8988T (cell line): ENCODE measurements at places on chromosomes 2 and 18.

- no peak for DNase-seq
Measured at GRCh38 chr18:45738660-45739059, 14.7 kb downstream of the SLC14A1 start.

- no peak for DNase-seq
Measured at GRCh38 chr18:49865401-49865800, 52.1 kb upstream of the ACAA2 start.

- DNase-seq, result no peak
Measured at GRCh38 chr2:52345082-52345481, 1313.2 kb upstream of the NRXN1 start.

DNA sequence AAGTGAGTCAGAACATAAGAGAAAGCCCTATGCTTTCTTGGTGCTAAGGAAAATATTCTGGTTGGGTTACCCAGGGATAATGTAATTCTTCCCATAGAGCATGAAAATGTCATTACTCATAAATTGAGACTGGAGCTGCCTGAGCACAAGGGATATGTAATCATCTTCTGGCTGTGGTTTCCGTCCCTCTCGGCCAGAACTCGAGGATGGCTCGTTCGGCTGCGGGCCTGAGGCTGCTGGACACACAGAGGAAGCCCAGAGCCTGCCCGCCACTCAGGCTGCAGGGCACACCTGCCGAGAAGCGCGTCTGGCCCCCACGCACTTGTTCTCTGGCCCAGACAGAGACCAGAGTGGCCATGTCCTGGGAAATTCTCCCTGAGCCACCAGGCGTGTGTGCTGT is 104.9 kb downstream of the ASAP2 start:
- DNase-seq, result no peak

DNA sequence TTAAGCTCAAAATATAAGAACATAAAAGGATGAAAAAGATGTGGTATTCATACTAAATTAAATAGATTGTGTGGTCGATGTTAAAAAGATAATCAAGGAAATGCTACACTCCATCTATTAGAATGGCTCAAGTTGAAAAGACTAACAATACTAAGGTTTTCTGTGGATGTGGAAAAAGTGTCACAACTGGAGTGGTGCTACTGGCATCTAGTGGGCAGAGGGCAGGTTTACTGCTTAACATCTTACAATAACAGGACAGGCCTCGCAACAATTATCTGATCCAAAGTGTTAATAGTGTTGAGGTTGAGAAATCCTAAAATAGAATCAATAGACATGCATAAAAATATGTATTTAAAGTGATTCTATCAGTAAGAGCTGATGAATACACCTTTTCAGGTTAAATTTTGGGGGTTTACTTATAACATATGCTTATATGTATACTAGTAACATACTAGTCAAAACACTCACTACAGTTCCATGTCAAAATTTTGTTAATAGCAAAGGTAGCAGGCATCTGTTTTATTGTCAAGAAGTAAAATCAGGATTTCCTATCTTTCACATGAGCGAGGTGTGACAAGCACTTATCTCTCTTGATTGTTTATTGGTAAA is 91.5 kb upstream of the TMEFF2 start:
- DNase-seq, result no peak
